ENCODE measurements at places on chromosomes 5 and 9. TPM values are rescaled to one million over a fixed set of nuclear protein-coding genes. Genes with fewer than 3 reads are reported as not detected.

The BTNL3 gene
- not detected for total RNA-seq

GRCh38 chr9:6646293-6646636 lies 736 bp upstream of the GLDC start:
- DNase-seq = peak; percentile 18

DNA sequence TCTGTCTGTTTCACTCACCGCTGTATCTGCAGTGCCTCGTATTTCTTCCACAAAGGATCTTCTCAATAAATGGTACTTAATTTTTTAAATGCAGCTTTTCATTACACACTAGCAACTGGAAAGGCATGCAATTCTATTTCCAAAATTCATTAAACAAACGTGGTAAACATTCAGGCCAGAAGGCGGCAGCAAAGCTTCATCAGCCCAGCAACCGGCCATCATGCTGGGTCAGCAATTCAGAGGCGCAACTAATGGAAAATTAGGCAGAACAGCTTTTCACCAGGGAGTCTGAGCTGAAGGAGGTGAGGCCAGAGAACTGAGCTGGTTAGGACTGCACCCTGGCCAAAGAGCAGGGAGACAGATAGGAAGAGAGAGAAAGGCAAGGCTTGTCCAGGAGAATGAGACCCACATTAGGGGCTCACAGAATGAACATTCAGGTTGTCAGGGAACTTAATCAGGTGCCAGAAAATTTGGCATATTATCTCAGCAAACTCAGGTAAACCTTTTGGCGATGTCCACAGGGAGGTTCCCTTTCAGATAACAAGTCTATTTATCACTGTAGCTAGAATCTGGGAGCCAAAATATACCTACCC lies 17.7 kb upstream of the RNF180 start:
- peak; percentile 7 for DNase-seq

DNA sequence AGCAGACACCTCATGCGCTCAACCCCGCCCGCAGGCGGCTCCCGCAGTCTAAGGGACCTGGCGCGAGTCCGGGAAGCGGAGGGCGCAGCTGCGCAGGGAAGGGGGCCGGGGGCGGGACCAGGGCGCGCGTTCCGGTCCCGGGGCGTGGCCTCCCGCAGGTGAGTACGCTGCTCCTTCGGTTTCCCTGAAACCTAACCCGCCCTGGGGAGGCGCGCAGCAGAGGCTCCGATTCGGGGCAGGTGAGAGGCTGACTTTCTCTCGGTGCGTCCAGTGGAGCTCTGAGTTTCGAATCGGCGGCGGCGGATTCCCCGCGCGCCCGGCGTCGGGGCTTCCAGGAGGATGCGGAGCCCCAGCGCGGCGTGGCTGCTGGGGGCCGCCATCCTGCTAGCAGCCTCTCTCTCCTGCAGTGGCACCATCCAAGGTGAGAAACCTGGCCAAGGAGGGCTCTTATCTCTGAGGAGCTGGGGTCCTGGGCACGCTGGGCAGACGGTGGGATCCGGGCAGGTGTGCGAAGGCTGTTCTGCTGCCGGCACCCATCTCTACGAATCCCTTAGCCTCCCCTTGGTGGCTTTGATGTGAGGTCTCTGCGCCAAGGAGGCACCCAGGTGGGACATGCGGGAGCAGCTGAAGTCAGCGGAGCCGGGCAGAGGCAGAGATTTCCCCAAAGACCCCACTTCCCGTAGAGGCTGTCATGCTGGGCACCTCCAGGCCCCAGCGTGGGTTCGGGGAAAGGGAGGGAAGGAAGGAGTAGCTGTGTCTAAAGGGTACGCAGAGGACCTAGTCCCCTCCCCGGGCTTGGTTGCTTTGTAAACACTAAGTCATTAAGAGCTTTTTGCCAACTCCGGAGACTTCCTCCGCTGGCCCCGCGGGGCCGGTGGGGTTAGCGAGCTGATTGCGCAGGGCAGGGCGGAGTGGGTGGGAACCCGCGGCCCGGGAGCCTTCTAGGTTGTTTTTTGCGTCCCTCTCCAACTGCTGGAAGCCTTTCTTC lies at the start of gene F2RL1:
Gene F2RL1, plus strand, starts transcription at position 187 of the 988 bp plus-strand sequence. Its CDS starts 153 bp downstream, at position 340.
- DNase-seq = peak; percentile 81

GRCh38 chr9:90659650-90660364 lies 17.2 kb upstream of the DIRAS2 start:
- DNase-seq = no peak

DNA sequence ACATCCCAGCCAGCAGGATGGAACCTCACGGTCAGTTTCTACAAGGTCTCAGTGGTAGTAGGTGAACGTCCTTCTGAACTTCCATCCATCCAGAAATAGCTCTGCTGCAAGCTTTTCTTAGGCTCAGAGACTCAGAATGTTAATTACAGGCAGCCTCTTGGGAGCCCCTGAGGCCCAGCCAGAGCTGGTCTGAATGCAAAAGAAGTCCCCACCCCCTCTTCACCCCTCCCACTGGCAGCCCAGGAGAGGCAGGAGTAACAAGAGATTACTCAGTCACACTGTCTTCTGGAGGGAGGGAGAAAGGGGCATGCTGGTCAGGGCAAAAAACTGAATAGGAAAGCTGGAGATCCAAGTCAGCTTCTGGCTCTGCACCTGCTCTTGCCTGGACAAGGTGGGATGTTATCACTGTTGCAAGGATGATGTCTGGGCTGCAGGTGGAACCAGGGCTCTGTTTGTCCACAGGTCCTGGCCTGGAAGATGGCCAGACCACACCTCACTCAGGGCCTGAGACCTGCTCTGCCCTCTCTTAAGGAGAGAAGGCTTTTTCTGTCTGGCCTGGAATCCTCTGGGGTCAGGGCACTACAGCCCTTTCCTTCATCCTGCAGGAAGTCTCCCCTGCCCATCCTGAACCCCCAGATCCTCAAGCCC lies 9.1 kb downstream of the ENHO start:
- DNase-seq = no peak

The SLC36A2 gene
- not detected for total RNA-seq

DNA sequence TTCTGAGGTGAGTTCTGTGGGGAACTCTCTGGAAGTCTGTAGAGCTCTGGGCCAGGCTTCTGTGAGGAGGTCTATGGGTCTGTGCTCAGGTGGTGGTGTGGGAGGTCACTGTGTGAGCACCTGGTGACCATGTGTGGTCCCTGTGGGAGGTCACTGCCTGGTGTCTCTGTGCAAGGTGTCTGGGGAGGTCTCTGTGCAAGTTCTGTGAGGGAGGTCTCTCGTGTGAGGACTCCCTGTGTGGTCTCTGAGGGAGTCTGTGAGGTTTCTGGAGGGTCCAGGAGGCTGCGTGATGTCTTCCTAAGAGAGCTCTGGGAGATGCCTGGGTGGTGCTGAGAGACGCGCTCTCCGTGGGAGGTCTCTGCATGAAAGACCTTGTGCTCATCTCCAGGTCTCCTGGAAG lies 6.0 kb upstream of the SPATA31E1 start:
- no peak for DNase-seq

DNA sequence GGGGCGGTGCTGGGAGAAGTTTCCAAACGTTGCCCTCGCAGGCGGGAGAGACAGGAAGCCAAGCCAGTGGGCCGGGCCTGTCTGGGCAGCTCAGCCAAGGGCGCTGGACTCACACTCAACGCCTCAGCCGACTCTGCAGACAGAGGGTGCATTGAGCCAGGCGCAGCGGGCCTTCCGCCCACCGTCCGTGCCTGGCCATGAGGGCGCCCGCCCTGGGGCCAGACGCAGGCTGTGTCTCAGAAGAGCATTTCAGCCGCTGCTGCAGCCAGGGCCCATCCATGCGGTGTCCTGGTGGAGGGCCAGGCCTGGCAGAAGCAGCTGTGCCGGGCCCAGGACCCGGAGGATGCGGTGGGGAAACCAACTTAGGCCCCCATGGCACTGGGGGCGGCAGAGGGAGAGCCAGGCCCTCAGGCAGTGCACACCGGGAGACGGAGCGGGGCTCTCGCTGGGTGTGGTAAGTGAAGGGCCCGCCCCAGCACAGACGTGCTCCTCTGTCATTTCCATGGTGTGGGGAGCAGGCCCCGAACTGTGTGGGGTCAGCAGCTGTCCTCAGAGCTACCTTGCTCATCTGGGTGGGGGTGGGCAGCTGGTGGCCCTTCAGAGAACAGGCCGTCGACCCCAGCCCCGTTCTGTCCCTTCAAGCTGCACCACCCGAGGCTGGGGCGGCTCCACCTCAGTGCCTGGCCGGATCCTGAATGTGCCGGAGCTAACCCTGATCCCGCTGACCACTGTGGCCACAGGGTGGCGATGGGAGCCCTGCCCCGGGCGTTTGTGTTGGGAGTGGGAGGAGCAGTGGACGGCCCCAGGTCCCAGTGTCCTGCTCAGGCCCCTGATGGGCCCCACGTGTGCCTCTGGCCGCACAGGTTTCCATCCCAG lies 18.0 kb downstream of the DNLZ start:
- DNase-seq = peak; percentile 70

The UBE2R2 gene
- total RNA-seq = 19.5 TPM

DNA sequence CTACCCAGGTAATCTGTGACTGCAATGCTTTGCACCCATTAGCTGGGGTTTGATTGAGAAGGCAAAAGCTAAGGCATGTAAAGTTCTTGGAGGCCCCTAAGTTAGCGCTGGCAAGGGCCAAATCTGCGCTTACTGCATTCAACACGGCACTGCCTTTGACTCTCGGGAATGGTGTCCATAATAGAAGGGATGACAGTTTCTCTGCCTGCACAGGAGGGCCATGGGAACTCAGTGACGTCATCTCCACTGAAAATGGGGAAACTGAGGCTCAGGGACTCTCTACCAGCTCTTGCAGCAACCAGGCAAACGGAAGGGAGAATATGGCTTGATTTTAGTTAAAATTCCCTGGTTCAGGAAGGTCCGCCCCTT lies 487 bp downstream of the SPATA24 start:
- DNase-seq = no peak

DNA sequence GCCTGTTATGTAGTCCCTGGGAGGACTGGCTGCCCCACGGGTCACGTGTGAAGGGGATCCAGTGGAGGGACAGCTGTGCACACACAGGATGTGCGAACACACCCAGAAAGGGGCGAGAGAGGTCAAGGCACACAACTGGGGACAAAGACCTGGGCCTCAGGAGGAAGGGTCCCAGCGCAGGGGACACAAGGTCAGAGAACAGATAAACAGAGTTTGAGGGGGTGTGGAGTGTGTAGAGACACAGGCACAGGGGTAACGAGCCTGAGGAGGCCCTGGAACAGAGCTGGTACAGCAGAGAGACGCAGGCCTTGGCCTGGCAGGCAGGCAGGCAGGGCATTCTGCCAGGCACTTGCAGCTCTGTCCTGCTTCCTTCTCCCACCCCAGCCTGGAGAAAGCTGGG lies 14.8 kb upstream of the PSMD5 start:
- DNase-seq = no peak

DNA sequence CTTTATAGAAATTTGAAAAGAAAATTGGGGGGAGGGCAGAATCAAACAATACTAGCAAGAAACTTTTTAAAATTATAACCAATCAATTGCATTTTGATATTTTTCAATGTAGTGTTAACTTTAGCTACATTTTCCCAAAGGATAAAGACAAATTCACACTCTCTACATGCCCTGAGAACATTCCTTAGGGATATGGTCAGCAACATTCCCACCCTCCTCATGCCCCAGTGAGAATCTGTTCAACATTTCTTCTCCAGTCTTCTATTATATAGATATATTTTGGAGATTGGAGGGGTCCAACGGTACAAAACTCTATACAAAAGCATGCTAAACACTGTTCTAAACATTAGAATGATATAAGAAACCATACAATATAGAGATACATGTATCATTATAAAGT lies 11.6 kb upstream of the PRR16 start:
- DNase-seq = no peak

The PCDHGA6 gene
- 0.13 TPM for total RNA-seq

The TAF9 gene
- 158 TPM for total RNA-seq

The GKAP1 gene
- 6.1 TPM for total RNA-seq

- DNase-seq = no peak
Observed at GRCh38 chr9:84671586-84672521, 2.3 kb downstream of the NTRK2 start.

The S100Z gene
- total RNA-seq = not detected

DNA sequence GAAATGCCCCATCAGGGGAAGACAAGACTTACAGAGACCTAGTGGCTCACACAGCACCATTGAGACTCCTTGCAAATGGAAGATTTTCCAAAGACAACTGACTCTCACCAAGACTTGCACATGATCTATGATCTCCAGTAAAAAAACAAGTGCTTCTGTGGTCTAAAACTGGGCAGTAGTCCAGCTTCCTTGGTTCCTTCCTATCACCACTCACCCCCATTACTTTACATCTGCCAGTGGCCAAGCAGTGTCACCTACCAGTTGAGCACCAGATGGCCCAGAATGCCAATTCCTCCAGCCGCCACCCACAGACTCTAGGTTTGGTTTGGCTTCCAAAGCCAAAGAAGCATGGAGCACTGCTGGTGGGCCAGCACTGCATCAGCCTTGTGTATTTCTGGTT lies 47.7 kb downstream of the SH3TC2 start:
- no peak for DNase-seq

Data from HepG2 (cell line).